ENCODE measurements at places on chromosomes 7 and 10.

DNA sequence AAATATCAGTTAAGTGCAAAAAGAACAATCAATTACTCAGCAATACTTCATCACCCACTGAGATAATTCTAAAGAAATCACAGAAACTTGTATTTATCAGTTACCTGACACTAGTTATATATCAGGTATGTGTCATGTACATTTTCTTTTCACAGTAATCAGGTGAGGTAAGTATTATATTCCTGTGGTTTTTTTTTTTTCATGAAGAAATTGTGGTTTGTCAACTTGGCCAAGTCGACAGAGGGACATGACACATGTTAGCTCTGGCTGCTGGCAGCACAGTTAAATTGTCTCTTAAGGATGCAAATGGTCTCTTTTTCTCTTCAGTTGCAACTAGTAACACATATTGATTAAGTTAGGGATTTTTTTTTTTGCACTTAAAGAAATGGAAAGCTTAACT lies 13.7 kb upstream of the GPR141 start:
- DNase-seq: no peak

DNA sequence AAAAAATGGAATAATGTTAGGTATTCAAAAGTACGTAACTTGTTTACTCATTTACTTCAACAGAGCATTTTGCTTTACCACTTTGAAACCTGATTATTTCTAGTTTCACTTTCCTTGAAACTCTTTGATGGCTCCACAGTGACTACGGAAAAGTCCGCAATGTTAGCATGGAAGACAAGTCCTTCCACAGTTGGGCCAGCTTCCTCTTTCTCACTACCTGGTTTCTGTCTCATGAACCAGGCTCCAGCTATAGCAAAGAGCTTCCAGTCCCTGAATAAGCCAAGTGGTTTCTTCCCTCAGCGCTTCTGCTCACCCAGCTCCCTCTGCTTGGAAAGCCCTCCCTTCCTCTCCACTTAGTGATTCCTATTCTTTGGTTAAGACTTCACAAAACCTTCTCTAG lies 44.8 kb upstream of the SLC16A12 start:
- no peak for DNase-seq

- DNase-seq: peak; percentile 32
Observed at GRCh38 chr10:45418849-45419675, 45.0 kb downstream of the ALOX5 start.

DNA sequence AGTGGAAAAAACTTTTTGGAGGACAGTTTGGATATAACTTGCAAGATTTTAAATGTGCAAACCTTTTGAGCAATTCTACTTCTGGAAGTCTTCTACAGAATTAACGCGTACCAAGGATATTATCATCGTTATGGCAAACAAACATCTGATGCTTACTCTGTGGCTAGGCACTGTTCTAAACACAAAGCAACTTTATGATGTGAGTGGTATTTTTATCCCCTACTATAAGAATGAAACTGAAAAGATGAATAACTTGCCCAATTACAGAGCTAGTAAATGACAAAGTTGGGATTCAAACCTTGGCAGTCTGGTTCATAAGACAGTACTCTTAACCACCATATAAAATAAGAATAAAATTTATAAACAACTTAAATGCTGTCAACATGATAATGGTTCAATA lies 15.8 kb downstream of the ASZ1 start:
- DNase-seq: no peak

- no peak for DNase-seq
Observed at GRCh38 chr10:92451431-92451830, 122.5 kb downstream of the IDE start.

- no peak for DNase-seq
Observed at GRCh38 chr10:58177362-58177947, 90.2 kb downstream of the IPMK start.

GRCh38 chr10:23432166-23432565 lies 6.7 kb upstream of the OTUD1 start:
- DNase-seq: no peak

- no peak for DNase-seq
Observed at GRCh38 chr10:89627830-89628229, 17.2 kb downstream of the PANK1 start.

DNA sequence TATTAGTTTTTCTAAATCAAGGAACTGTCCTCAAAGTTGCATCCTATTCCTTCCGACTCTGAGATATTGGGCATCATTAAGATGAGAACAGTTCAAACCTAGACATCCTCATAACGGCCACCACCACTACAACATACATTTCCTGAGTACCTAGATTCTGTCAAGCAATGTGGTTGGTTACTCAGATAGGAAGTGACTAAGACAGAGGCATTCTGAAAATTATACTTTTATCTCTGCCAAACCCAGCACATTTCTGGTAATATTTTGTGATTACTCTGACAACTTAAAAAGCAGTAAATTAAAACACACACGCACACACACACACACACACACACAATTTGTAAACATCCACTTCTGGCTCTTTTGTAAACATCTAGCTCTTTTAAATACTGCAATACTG lies 291.2 kb upstream of the MEOX2 start:
- DNase-seq: no peak

DNA sequence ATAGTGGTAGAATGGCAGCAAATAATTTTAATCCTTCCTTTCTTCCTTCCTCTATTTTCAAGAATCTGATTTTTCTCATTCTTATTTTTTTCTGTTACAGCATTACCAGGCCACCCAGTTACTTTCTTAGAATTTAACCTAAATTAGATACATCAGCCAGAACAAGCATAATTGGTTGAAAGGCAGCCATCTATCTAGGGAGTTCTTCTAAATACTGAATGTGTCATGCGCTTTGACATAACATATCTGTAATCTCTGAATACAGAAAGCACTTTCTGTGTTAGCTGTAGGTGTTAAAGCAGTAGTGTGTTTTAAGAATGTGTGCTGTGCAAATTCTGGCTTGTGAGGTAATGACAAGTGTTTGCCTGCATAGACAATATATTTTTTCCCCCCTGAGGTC lies 97.3 kb downstream of the BTRC start:
- DNase-seq: no peak

DNA sequence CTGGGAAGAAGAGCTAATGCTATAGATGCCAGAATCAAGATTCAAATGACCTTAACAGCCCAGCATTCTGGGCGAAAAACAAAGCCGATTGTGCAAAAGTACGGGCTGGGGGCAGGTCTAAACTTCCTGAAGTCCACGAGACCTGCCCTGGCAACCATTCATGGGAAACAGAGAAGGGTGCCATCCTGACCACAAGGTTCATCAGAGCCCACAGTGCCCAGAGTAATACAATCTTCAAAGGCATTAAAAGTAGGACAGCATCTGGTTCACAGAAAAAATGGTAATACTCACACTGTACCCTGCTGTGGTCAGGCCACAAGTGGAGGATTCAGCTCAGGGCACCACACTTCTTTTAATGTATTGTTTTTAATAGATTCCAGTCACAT lies 36.1 kb downstream of the SORBS1 start:
- no peak for DNase-seq

GRCh38 chr10:77037735-77038403 lies 599.7 kb downstream of the KCNMA1 start:
- no peak for DNase-seq

DNA sequence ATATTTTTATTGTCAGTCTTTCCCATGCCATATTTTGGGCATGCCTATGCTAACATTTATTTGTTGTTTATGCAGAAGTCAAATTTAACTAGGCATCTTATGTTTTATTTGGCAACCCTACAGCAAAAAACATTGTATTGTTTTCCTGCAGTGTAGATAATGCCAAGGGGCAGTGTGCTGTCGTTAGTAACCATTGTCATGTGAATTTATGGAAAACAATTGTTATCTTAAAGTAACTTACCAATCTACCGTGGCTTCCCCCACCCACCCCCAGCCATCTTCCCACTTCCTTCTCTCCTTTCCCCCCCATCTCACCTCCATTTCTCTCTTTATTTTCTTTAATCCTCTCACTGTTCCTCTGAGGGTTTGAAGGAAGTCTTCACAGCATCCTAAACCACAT lies 370.5 kb downstream of the ACTR3B start:
- DNase-seq: no peak

DNA sequence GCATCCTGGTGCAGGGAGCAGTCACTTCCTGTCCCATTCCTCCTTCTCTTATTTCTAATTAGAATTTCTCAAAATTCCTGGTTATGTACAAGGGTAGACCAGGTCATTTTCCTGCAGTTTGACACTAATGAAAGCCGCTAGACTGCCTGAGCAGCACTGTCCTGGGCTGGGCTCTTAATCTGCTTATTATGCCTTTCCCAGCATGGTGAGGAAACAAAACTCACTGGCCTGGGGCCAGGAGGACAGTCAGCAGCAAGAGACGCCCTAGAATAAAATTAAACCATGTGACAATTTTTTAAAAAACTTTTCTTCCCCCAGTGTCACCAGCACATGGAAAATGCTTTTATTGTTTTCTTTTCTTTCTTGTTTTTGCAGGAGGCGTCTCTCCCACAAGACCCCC lies 647.5 kb downstream of the TYW1 start:
- no peak for DNase-seq

DNA sequence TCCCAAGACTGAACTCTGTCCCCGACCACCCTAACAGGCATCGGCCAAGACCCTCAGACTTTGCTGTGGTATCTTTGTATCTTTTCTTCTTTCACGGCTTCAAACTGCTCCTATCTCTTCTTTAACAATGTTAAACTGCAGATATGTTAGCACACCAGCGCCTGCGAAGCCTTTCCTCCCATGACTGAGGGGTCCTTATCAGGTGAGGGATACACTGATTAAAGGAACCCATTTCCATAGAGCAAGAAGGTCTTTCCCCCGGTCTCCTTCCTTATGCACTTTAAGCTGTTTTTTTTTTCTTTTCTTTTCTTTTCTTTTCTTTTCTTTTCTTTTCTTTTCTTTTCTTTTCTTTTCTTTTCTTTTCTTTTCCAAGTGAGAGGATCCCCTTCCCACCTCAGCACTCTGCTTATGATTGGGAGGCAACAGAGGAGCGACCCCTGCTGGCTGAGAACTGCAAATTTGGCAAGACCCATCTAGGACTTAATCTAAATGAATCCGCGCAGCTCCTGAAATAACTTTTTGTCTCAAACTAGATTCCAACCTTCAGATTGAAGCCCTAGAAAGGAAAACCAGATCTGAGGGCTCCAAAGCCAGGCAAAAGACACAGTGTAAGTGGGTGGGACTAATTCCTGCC lies 109.9 kb downstream of the ITGB8 start:
- DNase-seq: no peak
